ENCODE measurements at places on chromosomes 3 and 15.

- DNase-seq: no peak
These were observed 23.1 kb upstream of the ANKRD28 start for GRCh38 chr3:15820911-15821310.

DNA sequence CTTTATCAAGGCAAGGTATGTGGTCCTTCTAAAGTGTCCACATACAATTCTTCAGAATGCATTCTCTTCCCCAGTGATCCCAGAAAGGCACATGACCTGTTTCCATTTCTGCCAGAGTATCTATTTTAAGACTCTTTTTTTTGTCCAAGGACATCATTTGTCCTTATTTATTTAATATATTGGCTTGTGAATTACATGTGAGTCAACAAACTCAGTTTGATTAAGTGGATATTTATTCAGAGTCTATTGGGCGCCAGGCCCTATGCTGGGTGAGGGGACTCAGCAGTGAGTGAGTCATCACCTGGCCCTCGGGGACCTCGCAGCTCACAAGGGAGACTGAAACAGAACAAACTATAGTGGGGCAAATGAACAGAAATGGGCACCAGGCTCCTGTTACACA, 136.8 kb downstream of the SNRK start:
- no peak for DNase-seq

GRCh38 chr3:5047764-5048419, 68.7 kb downstream of the BHLHE40 start:
- DNase-seq: no peak

DNA sequence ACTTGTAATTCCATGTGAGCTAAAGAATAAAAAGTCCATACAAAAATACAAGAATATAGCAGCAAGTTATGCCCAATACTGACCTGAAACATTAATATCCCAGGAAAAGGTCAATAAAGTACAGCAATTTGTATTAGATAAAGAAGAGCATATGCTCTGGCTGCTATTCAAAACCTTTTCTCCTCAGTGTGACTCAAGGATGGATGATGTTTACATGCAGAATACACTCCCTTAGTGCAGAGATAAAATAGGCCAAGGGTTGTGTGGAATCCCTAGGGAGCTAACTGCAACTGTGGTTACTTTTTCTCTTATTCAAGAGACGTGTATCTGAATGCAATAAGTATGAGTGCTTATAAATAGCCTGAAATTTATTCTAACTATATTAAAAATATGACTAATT, 78.7 kb downstream of the SLC9A9 start:
- no peak for DNase-seq

GRCh38 chr3:54356261-54357045, 234.1 kb downstream of the CACNA2D3 start:
- DNase-seq: peak; percentile 69

DNA sequence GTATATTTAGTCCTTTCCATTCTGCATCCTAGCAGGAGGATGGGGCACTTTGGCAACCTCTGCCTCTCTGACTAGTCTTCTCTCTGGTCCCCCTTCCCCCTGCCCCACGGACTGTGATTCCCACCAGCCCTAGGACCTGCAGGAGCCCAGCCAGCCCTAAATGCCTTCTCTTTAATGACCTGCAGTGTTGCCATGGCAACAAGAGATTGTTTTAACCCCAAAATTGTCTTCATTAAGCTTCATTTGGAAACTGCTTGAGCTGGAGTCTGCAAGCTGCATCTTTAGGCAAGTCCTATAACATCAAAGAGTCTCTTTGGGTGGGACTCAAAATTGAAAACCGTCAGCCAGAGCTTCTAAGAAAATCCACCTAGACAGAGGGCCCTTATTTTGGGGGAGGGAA, 59.7 kb upstream of the ANKRD34C start:
- DNase-seq: no peak

- no peak for DNase-seq
These were observed 1142.9 kb downstream of the SI start for GRCh38 chr3:163935411-163935810.

DNA sequence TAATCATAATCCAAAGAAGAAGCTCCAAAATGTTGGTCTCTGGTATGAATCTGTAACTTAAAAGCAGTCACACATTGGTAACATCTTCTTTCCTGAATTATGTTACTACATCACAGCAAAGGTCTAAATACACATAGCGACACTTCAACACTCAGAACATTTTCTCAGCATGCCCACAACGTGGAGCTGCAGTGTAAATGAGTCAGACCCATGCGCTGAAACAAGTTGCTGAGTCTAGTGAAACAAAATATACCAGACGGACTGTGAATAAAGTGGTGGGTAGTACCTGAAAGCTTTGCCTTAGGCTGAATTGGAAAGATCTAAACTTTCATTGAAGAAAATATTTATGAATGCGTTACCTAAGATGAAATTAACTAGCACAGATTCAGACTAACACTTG, 33.2 kb upstream of the GOLGA8B start:
- DNase-seq: peak; percentile 25

- DNase-seq: no peak
These were observed 100.6 kb upstream of the GOLGA6L6 start for GRCh38 chr15:20642054-20642767.

GRCh38 chr3:55692295-55692956, 205.3 kb upstream of the WNT5A start:
- no peak for DNase-seq

GRCh38 chr15:76127880-76128279, 68.1 kb downstream of the TMEM266 start:
- DNase-seq: no peak

DNA sequence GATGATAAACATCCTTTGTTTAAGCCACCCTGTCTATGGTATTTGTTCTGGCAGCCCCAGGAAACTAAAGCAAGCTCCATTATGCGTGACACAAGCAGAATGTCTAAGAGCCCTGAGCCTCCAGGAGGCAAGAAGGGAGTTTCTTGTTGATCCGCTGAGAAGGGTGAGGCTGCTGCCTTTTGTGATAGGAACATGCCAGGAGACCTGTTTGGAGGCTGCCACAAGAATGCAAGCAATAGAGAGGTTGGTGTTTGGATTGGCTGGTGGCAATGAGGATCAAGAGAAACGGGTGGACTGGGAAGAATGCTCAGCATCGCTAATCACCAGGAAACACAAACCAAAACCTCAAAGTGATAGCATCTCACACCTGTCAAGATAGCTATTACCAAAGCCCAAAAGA, 104.8 kb downstream of the ASB7 start:
- DNase-seq: no peak

DNA sequence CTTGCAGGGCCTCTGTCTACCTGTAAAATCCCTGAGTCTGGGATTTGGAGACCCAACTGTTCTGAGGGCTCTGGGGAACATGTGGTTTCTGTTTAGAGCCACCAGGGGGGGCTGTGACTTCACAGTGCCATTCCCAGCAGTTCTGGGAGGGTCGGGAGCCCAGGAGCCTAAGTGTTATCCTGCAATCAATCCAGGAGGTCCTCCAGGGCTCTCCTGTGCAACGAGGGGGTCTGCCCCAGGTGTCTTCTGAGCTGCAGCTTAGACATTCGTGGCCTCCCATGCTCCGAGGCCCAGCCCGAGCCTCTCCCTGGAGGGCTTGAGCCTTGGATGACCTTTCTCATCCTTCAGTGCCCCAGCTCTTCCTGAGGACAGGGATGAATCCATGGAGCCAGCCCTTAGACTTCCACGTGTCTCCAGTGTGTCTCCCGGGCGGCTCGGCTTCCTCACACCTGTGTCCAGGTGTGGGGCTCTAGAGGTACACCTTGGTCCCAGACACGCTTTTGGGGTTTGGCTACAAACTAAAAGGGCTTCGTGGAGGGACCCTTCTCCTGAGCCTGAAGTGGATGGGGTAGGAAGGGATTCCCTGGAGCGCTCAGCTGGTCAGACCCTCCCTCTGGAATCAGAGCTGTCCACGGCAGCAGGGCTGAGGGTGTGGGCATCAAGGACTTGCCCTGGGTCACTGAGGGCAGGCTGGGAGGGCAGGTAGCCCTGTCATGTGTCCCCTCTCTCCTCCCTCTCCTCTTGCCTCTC, 20.3 kb upstream of the ABTB1 start:
- DNase-seq: peak; percentile 64

DNA sequence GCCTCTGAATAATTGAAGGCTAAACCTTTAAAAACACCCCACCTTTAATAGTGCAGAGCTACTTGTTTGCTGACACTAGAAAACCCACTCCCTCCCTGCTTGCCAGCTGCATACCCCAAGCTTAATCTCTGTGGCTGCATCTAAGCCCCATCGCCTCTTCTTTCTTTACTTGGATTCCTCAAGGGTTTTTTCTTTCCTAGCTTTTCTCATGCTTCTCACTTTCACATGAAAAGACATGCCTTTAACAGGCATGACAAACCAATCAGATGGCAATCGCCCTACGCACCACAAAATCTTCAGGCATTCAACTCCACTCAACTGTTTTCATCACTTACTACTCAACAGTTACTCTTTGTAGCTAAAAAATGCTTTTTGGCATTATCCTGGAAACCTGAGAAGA, 77.5 kb downstream of the PLD1 start:
- DNase-seq: no peak

DNA sequence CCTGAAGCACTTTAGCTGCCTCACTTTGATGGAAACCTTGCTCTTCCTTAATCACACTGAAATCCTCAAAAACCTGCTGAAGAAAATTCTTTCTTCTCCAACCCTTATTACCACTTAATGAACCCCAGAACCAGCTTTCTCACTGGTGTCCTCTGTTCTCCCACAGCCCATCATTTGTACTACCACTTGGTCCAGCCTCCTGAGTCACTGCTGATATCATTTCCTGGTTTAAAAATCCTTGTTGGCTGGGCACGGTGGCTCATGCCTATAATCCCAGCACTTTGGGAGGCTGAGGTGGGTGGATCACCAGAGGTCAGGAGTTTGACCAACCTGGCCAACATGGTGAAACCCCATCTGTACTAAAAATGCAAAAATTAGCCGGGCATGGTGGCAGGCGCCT, 418.6 kb upstream of the KCNMB2 start:
- no peak for DNase-seq

GRCh38 chr3:10833855-10834414, 17.9 kb downstream of the SLC6A11 start:
- no peak for DNase-seq

GRCh38 chr3:64138046-64138445, 87.2 kb downstream of the PRICKLE2 start:
- no peak for DNase-seq

DNA sequence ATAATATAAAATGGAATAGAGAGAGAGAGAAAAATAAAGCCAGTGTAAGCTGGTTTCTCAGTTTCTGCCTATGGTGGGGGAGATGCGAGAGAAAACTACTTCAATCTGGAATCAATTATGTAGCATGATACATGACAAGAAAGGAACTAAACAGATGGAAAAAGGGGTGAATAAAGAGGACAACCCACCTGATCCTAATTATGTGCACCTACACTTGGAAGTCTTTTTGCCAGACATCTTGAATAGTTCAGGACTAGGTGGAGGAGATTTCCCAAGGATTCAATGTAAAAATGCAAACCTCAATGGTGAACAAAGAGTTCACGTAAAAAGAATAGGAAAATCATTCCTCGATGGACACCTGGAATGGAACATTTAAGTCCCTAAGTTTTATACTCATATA, 524.4 kb upstream of the RGMA start:
- DNase-seq: no peak

GRCh38 chr3:81726735-81727134, 34.7 kb downstream of the GBE1 start:
- DNase-seq: no peak

DNA sequence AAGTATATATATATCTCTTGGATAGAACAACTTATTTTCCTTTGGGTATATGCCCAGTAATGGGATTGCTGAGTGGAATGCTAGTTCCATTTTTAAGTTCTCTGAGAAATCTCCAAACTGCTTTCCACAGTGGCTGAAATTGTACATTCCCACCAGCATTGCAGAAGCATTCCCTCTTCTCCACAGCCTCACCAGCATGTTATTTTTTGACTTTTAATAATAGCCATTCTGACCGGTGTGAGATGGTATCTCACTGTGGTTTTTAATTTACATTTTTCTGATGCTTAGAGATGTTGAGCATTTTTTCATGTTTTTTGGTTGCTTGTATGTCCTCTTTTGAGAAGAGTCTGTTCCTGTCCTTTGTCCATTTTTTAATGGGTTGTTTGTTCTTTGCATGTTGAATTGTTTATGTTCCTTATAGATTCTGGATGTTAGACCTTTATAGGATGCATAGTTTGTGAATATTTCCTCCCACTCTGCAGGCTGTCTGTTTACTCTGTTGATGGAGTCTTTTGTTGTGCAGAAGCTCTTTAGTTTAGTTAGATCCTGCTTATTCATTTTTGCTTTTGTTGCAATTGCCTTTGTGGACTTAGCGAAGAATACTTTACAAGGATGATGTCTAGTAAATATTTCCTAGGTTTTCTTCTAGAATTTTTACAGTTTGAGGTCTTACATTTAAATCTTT, 82.7 kb upstream of the NR2F2 start:
- DNase-seq: no peak

DNA sequence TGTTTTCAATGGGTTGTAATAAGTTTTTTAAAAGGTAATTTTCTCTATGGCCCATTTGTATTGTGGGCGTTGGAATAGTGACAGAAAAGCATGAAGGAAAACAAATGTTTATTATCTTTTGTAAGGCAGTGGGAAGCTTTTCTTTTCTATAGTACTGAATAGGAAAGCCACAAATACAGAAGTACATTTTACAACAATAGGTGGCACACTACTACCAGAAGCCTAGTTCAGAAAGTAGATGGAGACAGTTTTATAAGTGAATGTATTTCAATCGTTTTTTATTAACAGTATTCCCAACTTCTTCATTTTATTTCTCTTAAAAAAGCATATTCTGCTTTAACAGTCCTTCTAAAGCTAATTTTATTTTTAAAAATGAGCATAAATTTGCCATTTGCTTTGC, 296.7 kb downstream of the PTPRG start:
- DNase-seq: no peak

DNA sequence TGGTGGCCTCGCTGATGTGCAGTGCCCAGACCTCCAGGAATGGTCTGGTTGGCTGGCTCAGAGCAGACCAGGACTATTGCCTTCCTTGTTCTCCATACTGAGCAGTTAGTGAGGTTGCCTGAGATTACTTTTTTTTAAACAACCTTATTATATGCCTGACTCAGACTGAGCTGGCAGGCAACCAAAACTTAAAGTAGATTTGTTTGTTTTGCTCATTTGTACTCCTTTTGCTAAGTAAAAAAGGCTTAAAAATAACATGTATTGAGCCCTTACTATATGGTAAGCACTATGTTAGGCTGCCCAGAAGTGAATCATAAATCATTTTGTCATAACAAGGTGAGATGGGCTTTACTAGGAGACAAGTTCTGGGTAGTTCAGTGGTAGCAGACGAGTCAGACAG, 92.4 kb downstream of the GHSR start:
- peak; percentile 50 for DNase-seq

DNA sequence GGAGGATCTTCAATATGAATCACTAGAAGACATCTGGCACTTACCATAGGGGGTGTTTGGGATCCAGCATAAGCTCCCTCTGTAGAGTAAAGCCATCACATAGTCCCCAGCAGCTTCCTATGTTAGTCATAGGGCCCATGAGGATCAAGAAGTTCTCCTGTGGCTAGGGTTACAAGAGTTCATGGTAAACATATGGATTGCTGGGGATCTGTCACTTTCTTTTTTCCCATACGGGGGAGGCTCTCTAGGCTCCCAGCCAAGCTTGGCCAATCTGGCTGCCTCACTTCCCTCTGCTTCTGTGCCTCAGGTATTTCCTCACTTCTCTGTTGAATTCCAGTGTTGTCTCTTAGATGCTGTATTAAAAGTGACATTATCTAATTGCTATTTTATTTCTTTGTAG, 597.9 kb downstream of the PDCD6IP start:
- no peak for DNase-seq

GRCh38 chr15:56045068-56045748, 51.8 kb upstream of the NEDD4 start:
- DNase-seq: no peak

GRCh38 chr15:70742928-70743327, 20.4 kb downstream of the UACA start:
- DNase-seq: no peak

Data from lung (tissue), 17 donors.